ENCODE measurements at places on chromosomes 12 and 14.

- DNase-seq: peak; percentile 40
Observed at GRCh38 chr14:105060751-105061427, 4.3 kb downstream of the GPR132 start.

GRCh38 chr12:128671528-128672042 lies 152.2 kb downstream of the SLC15A4 start:
- DNase-seq: no peak

DNA sequence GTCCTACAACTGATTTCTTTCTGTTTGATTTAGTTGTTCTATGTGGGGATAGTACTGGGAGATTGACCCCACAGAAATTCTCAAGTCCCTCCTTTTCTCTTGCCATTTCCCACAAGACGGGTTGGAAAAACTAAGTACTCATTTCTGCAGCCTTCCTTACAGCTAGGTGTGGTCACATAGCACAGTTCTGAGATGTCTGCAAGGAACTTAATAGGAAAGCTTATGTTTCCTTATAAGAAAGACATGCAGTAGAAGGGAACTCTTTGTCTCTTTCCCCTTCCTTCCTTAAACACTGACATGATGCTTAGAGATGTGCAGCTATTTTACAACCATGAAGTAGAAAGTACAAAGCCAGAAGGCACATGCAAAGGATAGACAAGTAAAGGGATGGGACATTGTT lies 113.7 kb downstream of the PTPRR start:
- DNase-seq: no peak

GRCh38 chr12:80184926-80185325 lies 85.6 kb downstream of the OTOGL start:
- DNase-seq: no peak

- no peak for DNase-seq
Observed at GRCh38 chr14:55746558-55746957, 166.6 kb downstream of the KTN1 start.

DNA sequence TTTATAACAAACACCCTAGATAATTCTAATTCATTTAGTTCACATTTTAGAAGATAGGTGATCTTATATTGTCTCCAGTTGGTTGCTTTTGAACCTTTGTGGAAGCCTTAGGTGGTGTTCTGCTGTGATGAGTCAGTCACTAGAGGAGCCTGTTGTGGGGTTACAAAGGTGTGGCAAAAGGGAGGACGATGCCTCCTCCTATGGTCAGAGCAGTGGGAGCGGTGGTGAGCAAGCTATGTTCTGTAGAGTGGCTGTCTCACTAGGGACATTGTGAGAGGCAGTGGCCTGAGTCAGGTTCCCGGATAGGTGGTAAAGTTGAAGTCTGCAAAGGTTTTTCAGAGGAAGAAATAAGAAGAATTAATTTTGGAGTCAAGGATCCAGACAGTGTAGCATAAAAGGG lies 71.6 kb upstream of the USP44 start:
- DNase-seq: no peak

GRCh38 chr14:68504861-68505260 lies 288.0 kb downstream of the ZFP36L1 start:
- DNase-seq: no peak

GRCh38 chr14:42140831-42141279 lies 534.2 kb downstream of the LRFN5 start:
- DNase-seq: no peak

GRCh38 chr12:84924981-84925380 lies 12.4 kb upstream of the SLC6A15 start:
- DNase-seq: no peak

GRCh38 chr12:25186788-25187402 lies 8.1 kb downstream of the DNAI7 start:
- DNase-seq: no peak

DNA sequence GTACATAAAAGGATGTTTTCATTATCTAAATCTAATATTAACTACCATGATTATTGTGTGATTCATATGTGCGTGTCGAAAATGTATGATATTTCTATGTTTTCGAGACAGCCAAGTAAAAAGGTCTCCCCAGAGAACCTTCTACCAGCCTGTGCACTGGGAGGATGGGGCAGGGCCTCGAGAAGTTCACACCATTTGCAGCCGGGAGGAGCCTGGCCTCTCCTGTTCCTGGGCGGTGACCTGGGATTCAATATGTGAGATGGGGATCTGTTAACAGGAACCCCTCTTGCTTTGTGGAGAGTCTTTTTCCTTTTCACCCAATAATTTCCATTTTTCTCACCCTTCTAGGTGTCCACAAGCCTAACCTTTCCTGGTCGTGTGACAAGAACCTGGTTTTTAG lies 189.3 kb downstream of the IPO8 start:
- DNase-seq: no peak

- DNase-seq: no peak
Observed at GRCh38 chr14:65501328-65501727, 88.8 kb downstream of the FUT8 start.

DNA sequence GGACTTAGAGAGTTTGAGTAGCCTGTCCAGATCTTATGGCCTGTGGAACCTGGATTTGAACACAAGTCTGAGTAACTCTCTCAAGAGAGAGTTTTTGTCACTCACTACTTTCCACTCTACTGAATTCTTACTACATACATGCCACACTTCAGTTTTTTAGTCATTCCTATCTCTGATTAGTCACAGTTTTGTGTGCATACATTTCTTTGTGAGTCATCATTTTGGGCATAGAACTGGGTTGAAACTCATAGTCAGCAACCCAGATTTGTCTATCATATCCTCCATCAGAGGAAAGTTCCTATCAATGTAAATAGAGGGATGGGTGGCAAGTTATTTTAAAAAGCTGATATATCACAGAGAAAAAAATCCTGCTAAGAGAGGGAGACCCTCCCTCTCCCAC lies 42.9 kb downstream of the FLRT2 start:
- DNase-seq: no peak

- DNase-seq: no peak
Observed at GRCh38 chr14:60064491-60065072, 27.1 kb upstream of the PCNX4 start.

- DNase-seq: no peak
Observed at GRCh38 chr12:115174920-115175319, 490.9 kb upstream of the TBX3 start.

- DNase-seq: no peak
Observed at GRCh38 chr12:116299064-116299463, 21.6 kb upstream of the MED13L start.

DNA sequence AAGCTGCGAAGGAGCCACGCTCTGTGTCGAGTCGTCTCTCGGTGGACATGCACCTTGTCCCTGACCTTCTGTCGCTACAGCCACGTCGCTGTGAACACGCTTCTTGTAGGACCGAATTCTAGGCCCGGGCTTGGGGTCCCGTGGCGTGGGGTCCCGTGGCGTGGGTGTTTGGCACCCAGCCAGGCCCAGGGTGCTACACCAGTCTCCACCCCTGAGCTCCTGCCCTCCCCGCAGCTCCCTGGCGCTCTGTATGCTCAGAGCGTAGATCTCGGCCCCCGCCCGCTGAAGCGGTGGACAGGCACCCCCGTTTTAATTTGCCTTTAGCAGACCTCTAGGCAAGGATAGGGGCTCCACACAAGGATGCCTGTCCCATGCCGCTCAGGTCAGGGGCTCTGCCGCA lies 16.5 kb downstream of the MMP17 start:
- DNase-seq: no peak

DNA sequence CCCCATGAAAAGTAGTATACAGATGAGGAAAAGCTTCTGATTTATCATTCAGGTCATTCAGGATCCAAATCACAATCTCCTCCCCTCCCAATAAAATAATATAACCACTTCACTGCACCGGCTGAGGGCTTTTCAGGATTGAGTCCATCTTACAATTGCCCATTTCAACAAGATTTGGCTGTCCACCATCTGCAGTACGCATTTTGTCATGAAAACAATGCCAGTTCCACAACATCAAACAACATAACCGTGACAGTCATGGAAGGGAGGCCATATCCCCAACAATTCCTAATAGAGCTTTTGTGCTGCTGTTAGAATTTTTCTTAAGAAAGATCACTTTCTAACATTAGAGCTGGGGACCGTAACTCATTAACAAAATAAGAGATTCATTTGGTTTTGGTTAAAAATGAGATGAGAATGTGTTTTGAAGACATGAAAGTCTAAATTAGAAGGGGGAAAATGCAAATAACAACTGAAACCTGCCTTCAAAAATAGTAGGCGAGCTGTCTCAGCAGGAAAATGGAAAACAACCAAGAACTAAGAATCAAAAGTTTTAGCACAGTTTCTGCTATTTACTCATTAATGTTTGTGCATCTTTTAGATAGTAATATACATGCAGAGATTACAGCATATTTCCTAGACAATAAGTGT lies 38.3 kb upstream of the TMTC2 start:
- DNase-seq: no peak

- no peak for DNase-seq
Observed at GRCh38 chr12:98980508-98980907, 335.4 kb downstream of the APAF1 start.

GRCh38 chr14:96578619-96579018 lies 76.4 kb downstream of the PAPOLA start:
- no peak for DNase-seq

DNA sequence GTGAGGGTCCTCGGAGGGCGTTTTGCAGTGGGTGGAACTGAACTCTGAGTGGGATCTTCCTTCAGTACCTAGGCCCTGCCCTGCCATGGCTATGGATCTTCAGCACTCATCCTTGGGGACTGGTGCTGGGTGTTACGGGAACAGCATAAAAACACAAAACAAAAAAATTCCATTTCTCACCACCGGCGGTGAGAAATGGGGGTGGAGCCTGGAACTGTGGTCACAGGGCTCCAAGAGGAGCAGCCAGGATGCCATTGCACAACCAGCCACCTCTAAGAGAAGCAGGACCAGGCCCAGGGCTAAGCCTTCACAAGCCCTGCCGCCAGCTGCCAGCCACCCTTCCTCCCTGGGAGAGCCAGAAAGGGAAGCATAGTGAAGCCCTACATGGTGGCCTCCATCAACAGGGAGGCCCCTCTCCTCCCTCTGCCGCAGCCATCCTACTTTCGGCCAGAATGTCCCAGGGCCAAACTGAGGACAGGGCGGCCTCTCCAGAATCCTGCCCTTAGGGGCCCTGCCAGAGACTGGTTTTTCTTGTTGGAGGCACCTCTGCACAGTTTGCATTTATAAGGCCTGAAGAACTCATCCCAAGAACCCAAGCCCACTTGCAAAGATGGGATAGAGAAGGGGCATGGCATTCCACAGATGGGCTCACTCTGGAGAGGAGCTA lies 76.5 kb downstream of the VCPKMT start:
- DNase-seq: no peak

DNA sequence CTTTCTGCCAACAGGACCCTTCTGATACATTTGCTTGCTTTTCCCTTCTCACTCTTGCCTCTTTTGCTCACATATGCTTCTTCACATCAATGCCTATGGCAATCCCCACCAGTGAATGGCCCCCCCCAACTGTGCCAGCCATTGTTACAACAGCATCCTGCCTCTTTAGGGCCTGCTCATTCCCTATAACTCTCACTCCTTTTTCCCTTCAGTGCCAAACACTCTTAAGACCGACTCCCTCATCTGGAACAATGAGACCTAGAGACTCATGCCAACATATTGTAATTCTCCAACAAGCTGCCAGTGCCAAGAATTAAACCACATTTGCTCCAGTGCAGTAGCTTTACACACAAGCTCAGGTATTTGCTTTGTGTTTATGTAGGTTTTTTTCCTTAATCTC lies 189.0 kb downstream of the SOX5 start:
- no peak for DNase-seq

- no peak for DNase-seq
Observed at GRCh38 chr14:99612071-99612737, 8.2 kb upstream of the CCDC85C start.

GRCh38 chr14:92649066-92649465 lies 99.4 kb downstream of the LGMN start:
- DNase-seq: no peak

DNA sequence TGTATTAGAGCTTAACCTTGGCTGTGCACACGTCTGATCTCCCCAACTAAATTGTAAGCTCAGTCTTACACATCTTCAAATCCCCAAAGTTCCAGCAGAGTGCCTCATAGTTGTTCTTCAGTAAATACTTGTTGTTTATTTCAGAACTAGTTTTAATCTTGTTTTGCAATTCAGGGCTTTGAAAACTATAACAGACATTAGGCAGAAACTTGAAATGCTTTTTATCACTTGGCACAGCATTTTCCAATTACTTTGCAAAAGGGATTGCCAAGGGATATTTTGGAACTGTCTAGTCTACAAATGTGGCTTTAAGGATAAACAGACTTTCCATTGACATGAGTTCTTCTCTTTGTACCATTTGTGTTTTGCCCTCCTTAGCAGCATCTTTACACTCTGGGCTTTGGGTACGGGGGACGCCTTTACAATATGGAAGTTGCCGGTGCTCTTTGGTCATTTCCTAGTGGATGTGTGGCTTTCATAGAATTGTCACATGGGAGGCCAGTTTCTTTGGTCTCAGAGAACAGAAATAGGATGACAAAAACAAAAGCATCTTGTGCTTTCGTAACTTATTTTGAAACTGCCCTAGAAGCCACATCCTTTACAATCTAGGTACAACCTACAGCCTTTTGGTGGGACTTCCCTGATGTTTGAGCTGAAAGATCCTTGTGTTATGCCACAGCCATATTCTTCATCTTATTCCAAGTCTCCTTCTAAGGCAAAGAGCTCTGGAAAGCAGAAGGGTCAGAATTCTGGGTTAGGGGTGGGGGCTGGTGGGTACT lies 96.9 kb downstream of the NPAS3 start:
- no peak for DNase-seq

GRCh38 chr12:95653771-95654546 lies 102.7 kb upstream of the USP44 start:
- DNase-seq: no peak

DNA sequence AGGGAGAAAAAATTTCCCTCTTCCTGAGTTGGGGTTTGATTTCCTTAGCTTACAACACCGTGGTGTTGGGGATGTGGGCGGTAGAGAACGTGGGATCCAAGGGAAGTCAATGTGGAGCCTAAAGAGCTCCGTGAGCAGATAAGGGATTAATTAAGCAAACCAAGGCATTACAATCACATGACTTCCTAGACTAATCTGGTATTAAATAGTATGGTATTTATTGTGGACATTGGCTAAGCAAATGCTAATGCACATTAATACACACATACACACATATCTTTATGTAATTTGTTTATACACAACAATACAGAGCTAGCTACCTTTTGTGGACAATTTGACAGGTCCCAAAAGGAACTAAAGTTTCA lies 791 bp upstream of the RNF41 start:
- DNase-seq: no peak

GRCh38 chr14:64777461-64777860 lies 73.2 kb downstream of the PLEKHG3 start:
- DNase-seq: no peak

DNA sequence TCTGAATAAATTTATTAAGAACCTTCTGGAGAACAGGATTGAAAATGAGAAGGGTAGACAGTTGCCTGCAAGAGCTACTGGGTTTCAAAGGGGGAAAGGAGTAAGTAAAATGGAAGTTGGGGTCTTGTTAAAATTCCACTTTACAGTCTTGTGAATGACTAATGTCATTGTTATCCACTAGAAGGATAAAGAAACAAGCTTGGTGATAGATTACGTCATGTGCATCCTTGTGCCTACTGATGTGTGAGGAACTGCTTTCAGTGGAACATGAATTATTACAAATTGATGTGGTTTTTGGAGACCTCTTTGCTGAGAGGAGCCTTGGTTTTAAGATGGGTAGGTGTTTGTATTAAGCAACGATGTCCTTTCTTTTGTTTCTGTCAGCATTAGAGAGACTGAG lies 272.5 kb upstream of the PRICKLE1 start:
- DNase-seq: no peak

GRCh38 chr14:34012978-34013720 lies 62.3 kb upstream of the EGLN3 start:
- DNase-seq: no peak

Measured in stimulated activated CD4-positive, alpha-beta T cell treated with anti-CD3 and anti-CD28 coated beads, TNF-alpha, amount 100 ng/mL, for 24 hours (primary cell).